Dermis blood vessel endothelial cell (primary cell): ENCODE measurements at places on chromosomes 3 and 15. TPM values are rescaled to one million over a fixed set of nuclear protein-coding genes. Genes with fewer than 3 reads are reported as not detected.

ZKSCAN7 gene
- 1.3 and 2.2 TPM in 2 replicates for total RNA-seq

CD86 gene
- total RNA-seq: not detected in 2 replicates

SMAD6 gene
- 10.1 and 11.9 TPM in 2 replicates for total RNA-seq

LRRC2 gene
- under 0.01 and 0.09 TPM in 2 replicates for total RNA-seq

CAND2 gene
- 2.2 and 2.4 TPM in 2 replicates for total RNA-seq

GP5 gene
- under 0.01 and 0.28 TPM in 2 replicates for total RNA-seq

LRTM1 gene
- total RNA-seq: not detected in 2 replicates

PLOD2 gene
- total RNA-seq: 124 and 201 TPM in 2 replicates

TMEM266 gene
- not detected in 2 replicates for total RNA-seq

DNA sequence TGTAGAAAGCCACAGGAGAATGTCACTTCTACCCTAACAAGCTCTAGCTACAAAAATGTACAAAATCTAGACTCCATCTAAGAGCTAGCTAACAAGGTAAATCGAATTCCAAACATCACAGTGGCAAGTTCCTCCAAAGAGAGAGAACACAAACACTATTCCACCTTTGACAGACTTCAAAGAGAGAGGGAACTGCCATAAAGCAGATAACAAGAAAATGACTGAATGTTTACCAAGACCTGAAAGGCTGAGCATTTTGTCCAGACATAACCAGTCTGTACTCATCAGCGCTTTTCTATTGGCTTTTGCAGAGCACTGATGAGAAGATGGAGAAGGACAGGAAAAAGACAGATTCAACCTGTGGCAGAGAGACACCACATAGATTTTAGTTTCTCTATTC is 1419.6 kb upstream of the ALCAM start:
- no peak for DNase-seq

DNA sequence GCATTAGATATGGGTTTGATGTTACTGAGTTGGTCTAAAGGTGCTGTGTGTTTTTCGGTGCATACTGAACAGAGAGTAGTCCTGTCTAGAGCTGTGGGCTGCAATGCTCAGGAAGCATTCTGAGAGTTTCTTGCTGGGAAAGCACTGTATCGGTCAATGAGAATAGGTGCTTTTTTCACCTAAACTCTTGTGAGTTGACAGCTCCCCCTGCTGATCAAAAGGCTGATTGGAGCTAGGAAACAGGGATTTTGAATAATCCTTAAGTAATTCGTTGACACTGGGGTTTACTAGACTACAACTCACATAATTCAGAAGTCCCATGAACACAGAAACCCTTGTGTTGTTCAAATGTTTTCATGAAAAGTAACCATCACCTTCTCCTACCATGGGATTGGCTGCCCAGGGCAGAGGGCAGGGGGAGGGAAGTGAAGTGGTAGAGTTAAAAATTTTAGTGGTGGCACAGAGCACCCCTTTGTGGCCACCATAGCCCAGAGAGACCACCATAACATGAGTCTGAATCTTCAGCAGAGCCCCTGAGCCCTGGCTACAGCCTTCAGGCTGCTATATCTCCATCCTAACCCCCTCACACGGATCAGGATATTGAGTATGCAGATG is 13.0 kb upstream of the MANF start:
- peak; percentile 86 for DNase-seq

- peak; percentile 6 for DNase-seq
Measured at GRCh38 chr3:158420654-158421396, 150.2 kb upstream of the MLF1 start.

DNA sequence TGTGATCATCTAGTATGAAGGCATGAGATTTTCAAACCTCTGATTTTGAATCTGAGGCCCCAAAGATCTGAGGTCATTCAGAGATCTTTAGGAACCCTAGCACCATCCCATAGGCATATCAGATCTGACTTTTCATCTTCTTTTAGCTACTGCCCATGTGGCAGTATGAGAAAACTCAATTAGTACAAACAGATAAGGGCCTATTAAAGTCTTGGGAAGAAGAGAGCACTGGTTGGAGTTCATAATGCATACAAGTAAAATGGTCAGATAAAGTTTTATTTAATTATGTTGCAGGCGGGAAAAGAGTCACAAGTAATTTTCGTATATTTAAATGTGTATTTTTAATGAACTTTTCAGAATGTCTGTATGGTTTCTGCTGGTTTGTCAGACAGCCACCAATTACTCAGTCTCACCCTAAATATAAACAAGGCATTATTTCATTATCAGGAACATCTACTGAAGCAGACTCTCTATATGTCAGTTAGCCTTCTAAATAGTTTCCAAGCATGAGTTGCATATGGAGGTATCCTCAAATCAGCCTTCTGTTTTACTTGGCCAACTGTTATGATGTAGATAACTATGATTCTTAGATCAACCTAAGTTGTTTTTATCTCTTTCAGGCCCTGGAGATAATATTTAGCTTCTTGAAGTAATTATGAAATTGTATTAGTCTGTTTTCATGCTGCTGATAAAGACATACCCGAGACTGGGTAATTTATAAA is 340.3 kb upstream of the TBC1D5 start:
- DNase-seq: no peak

DNA sequence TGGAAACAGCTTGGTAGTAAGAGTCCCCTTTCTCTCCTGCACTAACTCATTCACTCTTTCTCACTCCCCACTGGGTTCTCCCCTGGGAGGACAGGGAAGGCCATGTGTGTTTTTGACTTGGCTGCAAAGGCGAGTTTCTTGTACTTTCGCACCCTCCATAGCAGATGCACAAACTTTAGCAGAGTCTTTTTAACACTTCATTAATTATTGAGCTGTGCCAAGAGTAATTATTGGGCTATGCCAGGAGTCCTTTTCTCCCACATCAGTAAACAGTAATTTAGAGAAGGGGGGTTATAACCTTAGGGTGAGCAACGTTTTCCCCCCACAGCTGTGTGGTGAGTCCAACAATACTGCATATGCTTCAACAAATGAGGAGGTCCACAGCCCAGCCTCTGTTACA is 224.4 kb upstream of the ATP11B start:
- DNase-seq: no peak

DNA sequence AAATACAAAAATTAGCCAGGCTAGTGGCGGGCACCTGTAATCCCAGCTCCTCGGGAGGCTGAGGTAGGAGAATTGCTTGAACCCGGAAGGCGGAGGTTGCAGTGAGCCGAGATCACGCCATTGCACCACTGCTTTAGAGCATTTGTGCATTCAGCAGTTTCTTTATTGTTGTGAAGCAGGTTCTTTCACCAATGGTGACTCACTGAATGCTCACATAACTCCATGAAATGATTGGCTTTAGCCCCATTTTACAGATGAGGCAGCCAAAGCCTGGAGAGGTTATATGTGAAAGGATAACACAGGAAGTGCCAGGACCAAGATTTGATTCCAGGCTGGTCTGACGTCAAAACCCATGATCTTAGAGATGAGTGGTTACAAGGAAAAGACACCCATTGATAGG is 195.2 kb downstream of the SLCO3A1 start:
- no peak for DNase-seq

DNA sequence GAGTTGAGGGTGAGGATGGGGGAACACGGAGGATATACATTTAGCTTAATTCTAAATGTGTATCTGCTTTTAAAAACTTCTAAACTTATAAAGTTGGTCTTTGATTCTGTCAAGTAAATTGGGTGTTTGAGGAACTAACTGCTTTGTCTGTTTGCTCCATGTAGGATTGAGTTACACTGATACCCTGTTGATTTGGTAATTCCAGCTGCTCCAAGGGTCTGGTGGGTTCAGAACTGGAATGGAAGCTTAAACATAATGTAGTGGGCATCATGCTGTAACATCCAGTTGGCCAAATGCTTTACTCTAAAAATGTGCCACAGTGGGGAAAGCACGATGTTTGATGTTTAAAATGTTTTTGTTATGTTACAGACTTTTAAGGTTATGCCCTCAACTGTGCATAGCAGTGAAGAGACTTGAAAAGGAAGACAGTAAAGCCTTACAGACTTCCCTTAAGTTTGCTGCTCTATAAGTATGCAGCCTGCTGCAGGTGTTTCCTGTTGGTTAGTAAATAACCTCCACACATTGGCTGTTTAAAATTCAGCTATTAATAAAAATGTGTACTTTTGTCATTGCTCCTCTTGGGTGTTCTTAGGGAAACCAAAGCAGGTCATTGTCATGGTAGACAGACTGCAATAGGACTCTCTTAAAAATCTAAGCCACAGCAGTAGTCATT is 5.9 kb upstream of the EDEM1 start:
- DNase-seq: peak; percentile 62

- DNase-seq: no peak
Measured at GRCh38 chr15:68411343-68411675, 20.7 kb downstream of the ITGA11 start.

DNA sequence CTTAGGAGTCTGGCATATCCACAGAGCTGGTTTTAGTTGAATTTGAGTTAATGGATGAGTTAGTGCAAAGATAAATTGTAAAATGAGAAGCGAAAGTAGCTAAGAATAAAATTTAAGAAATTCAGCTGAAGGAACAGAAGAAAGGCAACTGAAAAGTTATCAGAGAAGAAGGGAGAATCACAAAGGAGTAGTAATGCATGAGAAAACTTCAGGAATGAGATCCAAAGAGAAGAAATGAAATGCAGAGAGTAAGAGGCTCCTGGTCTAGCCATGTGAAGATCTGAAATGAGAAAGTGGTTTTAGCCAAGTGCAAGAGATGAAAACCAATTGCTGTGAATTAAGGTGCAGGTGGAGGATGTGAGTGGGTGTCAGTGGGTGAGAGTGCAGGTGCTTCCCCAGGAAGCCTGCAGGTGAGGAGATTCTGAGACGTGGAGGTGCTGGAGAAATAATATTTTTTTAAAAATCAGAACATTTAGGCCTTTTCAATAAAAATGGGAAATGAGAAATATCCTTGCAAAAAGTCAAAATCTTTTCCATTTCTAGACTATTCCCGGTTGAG is 18.5 kb downstream of the KBTBD8 start:
- DNase-seq: no peak

- DNase-seq: no peak
Measured at GRCh38 chr3:183202004-183202722, 39.6 kb upstream of the LAMP3 start.

DNA sequence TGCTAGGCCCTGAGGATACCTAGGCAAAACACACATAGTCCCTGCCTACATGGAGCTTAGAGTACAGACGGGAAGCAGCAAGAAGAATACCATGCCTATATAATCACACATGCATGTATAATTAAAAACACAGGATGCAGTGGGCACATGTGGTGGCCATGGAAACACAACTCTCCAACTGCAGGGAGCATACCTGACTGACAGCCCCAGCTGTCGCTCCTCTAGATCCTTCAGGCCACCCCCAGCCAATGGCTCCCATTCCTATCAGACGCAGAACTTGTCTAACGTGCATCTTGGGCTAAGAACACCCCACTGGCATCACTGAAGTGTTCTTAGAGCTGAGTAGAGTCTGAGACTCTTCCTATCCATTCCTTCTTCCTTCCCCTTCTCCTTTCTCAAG is 125.5 kb upstream of the FRMD4B start:
- no peak for DNase-seq

GRCh38 chr3:10983219-10983916 is 9.2 kb upstream of the SLC6A1 start:
- peak; percentile 61 for DNase-seq
